ENCODE measurements at places on chromosomes 2 and 18.

- DNase-seq: no peak
Measured at GRCh38 chr2:173828189-173829142, 136.7 kb downstream of the SP3 start.

DNA sequence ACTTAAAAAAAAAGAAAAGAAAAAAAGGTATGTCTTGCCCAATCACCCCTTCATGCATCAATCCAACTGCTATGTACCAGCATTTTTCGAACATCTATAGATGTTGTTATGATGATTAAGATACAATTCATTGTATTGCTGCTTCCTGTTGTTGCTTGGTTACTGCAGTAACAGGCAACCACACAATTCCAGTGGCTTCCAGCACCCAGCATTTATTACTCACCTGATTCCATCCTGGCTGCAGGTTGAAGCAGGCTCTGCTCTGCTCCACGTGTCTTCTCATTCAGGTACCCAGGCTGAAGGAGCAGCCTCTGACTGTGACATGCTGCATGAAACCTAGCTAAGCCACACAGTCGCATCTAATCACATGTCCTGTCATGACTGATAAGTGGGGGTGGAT lies 196.9 kb downstream of the INO80D start:
- no peak for DNase-seq

GRCh38 chr2:227186751-227187150 lies 22.3 kb downstream of the COL4A3 start:
- DNase-seq: no peak

- no peak for DNase-seq
Measured at GRCh38 chr2:119782308-119783027, 22.7 kb downstream of the PTPN4 start.

GRCh38 chr18:36635414-36636096 lies 193.2 kb downstream of the TPGS2 start:
- no peak for DNase-seq
